T-helper 17 cell (primary cell): ENCODE measurements at places on chromosomes 11 and 22. TPM values are rescaled to one million over a fixed set of nuclear protein-coding genes. Genes with fewer than 3 reads are reported as not detected.

- peak overlapping the region; percentile 98 for H3K4me3 ChIP-seq
- H3K27me3 ChIP-seq = no peaks in the 10 kb centered on the region
- DNase-seq = peak; percentile 22
Observed at GRCh38 chr11:76380159-76380976, 564 bp downstream of the THAP12 start.

The ANKK1 gene
- 2.4 TPM for total RNA-seq

DNA sequence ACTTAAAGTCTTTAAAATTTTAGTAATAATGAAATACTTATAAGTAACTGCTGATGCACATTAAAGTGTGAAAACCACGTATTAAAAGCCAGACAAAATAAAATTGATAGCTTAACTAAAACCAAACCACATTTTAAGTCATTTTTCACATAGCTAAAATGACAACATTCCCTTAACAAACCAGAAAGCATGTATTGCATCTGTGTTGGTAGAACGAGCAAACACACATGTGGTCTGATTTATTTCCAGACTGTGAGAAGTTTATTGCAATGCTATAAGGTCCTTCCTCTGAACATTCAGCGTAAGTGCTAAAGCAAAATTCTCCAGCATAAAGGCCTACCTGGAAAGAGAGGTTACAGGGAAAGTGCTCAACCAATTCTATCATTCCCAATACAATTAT is 57.8 kb downstream of the ARHGAP20 start:
- no peak for DNase-seq
- H3K27ac ChIP-seq = no peak overlapping the region
- H3K27me3 ChIP-seq = peaks cover 13% of the 10 kb centered on the region
- H3K4me1 ChIP-seq = no peaks in the 10 kb centered on the region

DNA sequence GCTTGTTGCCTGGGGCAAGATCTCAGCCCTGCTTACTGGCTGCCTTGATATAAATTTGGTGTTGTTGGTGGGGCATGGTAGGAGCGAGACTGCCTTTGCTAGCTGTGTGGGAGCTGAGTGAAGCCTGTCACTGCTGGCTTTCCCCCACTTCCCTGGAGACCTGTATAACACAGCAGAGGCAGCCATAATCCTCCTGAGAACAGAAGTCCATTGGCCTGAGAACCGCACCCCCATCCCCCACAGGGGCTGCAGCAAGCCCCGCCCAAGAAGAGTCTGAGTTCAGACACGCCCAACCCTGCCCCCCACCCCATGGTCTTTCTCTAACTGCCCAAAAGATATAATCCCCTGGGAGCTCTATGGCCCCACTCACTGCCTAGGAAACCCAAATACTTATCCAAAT is 39.2 kb upstream of the ARHGAP42 start:
- no peaks in the 10 kb centered on the region for H3K27me3 ChIP-seq
- H3K27ac ChIP-seq = no peak overlapping the region
- H3K36me3 ChIP-seq = no peaks in the 10 kb centered on the region

The PRRG4 gene
- total RNA-seq = not detected

The CCDC82 gene
- total RNA-seq = 24.1 TPM

- H3K36me3 ChIP-seq = peaks cover 2% of the 10 kb centered on the region
- H3K27me3 ChIP-seq = peaks cover 32% of the 10 kb centered on the region
- DNase-seq = no peak
- no peak overlapping the region for H3K27ac ChIP-seq
Observed at GRCh38 chr11:74462009-74462408, 5.3 kb downstream of the KCNE3 start.

The OR52H1 gene
- total RNA-seq = not detected

The GAB2 gene
- 14.4 TPM for total RNA-seq

The FAU gene
- 1,401 TPM for total RNA-seq

DNA sequence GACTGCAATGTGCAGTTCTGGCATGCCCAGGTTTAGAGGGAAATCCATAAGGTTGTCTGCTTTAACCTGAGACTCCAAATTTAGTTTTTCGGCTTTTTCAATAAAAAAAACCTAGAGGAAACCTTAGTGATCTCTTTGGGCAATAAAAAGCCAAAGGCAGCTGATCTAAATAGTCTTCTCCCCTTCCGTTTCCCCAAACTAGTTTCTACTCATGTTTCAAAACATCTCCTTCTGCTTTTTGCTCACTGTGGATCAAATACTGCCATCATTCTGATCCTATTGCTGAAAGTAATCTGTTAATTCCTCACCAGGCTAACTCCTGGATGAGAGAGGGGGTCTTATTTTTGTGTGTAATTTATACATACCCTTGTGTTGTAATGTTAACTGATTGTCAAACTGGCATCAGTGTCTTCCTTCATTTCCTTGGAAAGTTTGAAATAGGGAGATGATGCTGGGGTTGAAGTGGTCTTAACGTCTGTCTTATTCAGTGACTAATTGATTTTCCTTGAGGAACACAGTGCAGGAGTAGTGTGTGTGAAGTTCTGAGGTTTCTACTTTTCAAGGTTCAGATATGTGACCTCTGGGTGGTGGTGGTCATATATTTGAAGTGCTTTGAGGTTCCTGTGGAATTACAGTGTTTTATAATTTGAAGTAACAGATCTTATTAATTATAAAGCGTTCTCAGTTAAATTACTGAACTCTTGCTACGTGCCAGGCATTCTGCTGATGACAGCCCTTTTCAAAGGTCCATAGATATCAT is 55.0 kb downstream of the ARHGAP42 start:
- H3K36me3 ChIP-seq = no peaks in the 10 kb centered on the region
- H3K4me3 ChIP-seq = no peak overlapping the region
- no peaks in the 10 kb centered on the region for H3K4me1 ChIP-seq
- no peak overlapping the region for H3K27ac ChIP-seq

The RASSF7 gene
- 24.6 TPM for total RNA-seq

DNA sequence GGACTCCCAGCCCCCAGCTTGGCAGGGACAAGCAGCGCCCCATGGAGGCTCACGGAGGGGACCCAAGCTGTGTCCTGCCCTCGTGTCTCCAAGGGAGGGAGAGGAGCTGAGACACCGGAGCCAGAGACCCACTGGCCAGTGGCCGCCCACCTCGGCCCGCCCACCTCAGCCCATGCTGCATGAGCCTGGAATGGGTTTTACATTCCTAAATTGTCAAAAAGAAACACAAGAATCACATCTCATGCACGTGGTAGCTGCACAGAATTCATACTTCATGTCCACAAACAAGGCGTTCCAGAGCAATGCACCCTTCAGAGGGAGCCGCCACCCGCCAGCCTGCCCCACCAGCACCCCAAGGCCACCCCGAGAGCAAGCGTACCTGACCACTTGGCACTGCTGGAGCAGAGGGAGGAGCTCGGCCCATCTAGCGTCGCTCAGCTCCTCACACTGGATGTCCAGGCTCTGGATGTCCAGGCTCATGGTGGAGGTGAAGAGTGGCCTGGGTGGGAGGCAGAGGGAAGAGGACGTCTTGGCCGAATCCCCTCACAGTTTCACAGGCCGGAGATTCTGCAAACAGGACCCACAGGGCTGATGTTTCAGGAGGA is 5.3 kb downstream of the RNH1 start:
- no peak overlapping the region for H3K4me3 ChIP-seq
- no peaks in the 10 kb centered on the region for H3K27me3 ChIP-seq
- DNase-seq = no peak
- peaks cover 10% of the 10 kb centered on the region for H3K36me3 ChIP-seq
- peaks cover 19% of the 10 kb centered on the region for H3K4me1 ChIP-seq
- peak overlapping the region; percentile 27 for H3K27ac ChIP-seq

GRCh38 chr11:130427581-130428315 is 661 bp downstream of the ADAMTS8 start:
- no peak for DNase-seq
- peaks cover 66% of the 10 kb centered on the region for H3K27me3 ChIP-seq
- H3K36me3 ChIP-seq = peaks cover 7% of the 10 kb centered on the region
- H3K27ac ChIP-seq = no peak overlapping the region
- peaks cover 9% of the 10 kb centered on the region for H3K4me1 ChIP-seq

- H3K4me3 ChIP-seq = no peak overlapping the region
- H3K4me1 ChIP-seq = no peaks in the 10 kb centered on the region
- no peaks in the 10 kb centered on the region for H3K27me3 ChIP-seq
- DNase-seq = no peak
Observed at GRCh38 chr11:28627690-28628255, 519.6 kb downstream of the METTL15 start.

DNA sequence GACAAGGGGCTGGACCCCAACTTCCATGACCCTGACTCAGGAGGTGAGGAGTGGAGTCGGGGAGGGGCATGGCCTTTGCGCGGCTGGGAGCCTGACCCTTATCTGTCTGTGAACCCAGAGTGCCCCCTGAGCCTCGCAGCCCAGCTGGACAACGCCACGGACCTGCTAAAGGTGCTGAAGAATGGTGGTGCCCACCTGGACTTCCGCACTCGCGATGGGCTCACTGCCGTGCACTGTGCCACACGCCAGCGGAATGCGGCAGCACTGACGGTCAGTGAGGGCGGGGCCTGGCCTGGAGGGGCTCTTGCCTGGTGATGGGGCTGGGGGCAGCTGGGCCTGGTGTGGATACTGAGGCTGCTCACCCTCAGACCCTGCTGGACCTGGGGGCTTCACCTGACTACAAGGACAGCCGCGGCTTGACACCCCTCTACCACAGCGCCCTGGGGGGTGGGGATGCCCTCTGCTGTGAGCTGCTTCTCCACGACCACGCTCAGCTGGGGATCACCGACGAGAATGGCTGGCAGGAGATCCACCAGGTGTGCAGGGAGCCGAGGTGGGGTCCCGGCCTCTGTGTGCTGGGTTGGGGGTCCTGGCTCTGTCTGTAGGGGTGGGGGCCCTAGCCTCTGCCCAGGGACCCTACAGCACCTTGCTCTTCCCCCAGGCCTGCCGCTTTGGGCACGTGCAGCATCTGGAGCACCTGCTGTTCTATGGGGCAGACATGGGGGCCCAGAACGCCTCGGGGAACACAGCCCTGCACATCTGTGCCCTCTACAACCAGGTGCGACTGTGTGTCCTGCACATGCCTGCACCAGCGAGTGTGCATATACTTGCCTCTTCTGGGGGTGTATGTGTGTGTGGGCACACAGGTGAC is 6.3 kb downstream of the SHANK3 start:
- no peak overlapping the region for H3K27ac ChIP-seq
- no peak overlapping the region for H3K4me3 ChIP-seq
- peaks cover 6% of the 10 kb centered on the region for H3K36me3 ChIP-seq
- DNase-seq = no peak
- H3K4me1 ChIP-seq = peaks cover 13% of the 10 kb centered on the region

- no peaks in the 10 kb centered on the region for H3K27me3 ChIP-seq
- peaks cover 2% of the 10 kb centered on the region for H3K4me1 ChIP-seq
- peaks cover 8% of the 10 kb centered on the region for H3K36me3 ChIP-seq
- H3K4me3 ChIP-seq = no peak overlapping the region
Observed at GRCh38 chr11:73894725-73895335, 18.0 kb downstream of the PAAF1 start.

GRCh38 chr22:30262112-30262511 is 4.5 kb downstream of the OSM start:
- H3K27ac ChIP-seq = no peak overlapping the region
- peak overlapping the region; percentile 70 for H3K4me3 ChIP-seq
- no peak for DNase-seq
- H3K4me1 ChIP-seq = peaks cover 45% of the 10 kb centered on the region
- H3K36me3 ChIP-seq = no peaks in the 10 kb centered on the region

DNA sequence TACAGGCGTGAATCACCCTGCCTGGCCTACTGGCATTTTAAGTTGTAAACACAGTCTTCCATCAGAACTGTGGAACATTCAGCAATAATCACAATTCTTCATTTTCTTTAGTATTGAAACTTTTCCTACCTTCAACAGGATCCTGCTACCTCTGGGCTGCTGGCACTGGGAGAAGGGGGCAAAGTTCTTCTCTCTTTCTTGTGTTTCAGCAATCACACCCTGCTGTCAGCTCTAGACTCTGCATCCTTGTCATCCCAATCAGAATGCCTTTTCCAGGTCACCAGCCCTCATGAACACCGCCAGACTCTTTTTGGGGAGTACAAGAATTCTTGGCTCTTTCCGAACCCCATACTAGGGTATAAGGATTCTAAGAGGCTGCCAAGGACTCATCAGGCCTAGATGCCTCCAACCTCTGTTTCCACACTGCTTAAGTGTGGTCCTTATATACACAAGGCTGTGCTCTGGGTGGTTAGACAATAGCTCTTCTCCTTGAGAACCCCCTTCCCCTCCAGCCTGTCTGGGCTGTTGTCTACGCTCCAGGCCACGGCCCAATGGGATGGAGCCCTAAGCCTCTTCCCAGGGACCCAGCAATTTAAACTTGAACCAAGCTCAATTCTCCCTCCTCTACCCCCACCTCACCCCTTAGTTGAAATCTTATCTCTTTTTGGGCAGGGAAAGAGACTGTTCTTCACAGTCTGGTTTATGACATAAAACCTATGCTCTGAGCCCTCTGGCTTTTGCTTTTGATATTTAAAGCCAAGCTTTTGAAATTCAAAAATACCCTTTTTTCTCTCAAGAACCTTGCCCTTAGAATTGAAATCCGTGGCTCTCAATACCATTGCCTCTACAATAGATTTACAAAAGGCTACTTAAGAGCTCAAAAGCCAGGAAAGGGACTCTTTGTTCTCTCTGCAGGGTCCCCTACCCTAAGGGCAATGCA is 327.4 kb downstream of the BUD13 start:
- DNase-seq = no peak
- H3K27ac ChIP-seq = no peak overlapping the region
- no peak overlapping the region for H3K4me3 ChIP-seq
- peaks cover 8% of the 10 kb centered on the region for H3K27me3 ChIP-seq

DNA sequence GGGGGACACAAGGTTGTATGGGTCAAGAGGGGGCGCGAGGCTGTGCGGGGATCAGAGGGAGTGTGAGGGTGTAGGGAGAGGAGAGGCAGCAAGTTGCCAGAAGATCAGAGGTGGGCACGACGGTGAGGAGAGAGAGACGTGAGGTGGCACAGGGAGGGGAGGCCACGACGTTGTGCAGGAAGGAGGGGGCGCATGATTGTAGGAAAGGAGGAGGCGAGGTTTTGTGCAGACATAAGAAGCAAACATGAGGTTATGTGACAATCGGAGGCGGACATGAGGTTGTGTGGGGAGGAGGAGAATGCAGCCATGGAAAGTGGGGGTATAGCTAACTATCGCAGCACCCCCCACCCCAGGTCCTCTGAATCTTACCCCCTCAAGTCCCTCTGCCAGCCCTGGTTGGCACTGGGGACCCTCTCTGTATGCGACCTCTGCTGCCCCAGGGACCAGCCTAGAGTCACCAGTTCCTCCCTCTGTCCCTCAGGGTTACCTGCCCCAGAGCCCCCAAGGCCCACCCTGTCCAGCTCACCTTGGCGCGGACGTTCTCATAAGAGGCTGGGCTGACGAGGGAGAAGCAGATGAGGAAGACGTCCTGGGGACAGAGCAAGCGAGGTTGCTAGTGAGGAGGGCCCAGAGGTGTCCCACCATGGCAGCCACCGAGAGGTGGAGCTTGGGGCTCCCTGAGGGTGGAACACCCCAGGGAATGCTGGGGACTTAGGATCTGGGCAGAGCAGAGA is 12.5 kb downstream of the RAC2 start:
- no peaks in the 10 kb centered on the region for H3K27me3 ChIP-seq
- no peak for DNase-seq
- peak overlapping the region; percentile 97 for H3K27ac ChIP-seq
- H3K36me3 ChIP-seq = peaks cover 20% of the 10 kb centered on the region

- DNase-seq = no peak
- H3K4me3 ChIP-seq = no peak overlapping the region
- peaks cover 29% of the 10 kb centered on the region for H3K4me1 ChIP-seq
- H3K27me3 ChIP-seq = no peaks in the 10 kb centered on the region
- peaks cover 2% of the 10 kb centered on the region for H3K36me3 ChIP-seq
Observed at GRCh38 chr22:47043835-47044721, 281.6 kb downstream of the TBC1D22A start.

GRCh38 chr11:1463056-1463455 is 23.5 kb downstream of the MOB2 start:
- peaks cover 8% of the 10 kb centered on the region for H3K4me1 ChIP-seq
- H3K36me3 ChIP-seq = peaks cover 3% of the 10 kb centered on the region
- H3K27me3 ChIP-seq = no peaks in the 10 kb centered on the region
- H3K27ac ChIP-seq = no peak overlapping the region
- no peak overlapping the region for H3K4me3 ChIP-seq
